ENCODE measurements at places on chromosomes 4 and X.

- DNase-seq, result no peak
Observed at GRCh38 chr4:185343726-185344581, 51.8 kb downstream of the LRP2BP start.

- DNase-seq, result peak; percentile 20
Observed at GRCh38 chrX:16786791-16787735, 797 bp downstream of the TXLNG start.

DNA sequence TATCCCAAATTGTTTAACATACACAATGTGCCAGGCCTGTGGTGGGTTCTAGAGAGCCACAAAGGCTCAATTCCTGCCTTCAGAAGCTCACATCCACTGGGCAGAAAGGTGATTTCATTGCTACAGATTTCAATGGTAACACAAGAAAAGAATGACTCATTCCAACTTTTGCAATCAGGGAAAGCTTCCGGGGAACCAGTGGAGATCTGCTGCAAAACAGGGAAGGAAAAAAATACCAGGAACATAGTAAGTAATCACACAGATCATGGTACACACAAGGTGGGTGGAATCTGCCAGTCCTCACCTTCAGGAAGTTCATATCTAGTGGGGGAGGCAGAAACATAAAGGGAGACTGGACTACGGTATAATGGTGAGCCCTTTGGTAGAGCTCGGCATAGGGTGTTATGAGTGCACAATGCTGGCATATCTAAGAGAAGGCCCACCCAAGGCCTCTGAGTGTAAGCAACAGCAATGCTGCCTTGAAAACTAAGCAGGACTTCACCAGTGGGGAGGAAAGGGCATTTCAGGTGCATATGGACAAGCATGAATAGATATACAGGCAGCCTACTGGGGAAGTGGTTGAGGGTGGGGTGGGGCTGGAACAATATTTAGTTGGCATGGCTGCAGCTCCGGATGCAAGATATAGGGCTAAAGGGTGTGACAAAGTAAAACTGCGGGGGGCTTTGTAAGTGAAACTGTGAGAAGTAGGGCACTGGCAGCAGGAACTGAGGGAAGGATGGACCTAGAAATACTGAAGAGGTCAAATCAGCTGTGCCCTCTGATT, 24.2 kb downstream of the GPRIN3 start:
- DNase-seq, result no peak

GRCh38 chr4:76554630-76555029, 119.6 kb downstream of the SHROOM3 start:
- DNase-seq, result no peak

DNA sequence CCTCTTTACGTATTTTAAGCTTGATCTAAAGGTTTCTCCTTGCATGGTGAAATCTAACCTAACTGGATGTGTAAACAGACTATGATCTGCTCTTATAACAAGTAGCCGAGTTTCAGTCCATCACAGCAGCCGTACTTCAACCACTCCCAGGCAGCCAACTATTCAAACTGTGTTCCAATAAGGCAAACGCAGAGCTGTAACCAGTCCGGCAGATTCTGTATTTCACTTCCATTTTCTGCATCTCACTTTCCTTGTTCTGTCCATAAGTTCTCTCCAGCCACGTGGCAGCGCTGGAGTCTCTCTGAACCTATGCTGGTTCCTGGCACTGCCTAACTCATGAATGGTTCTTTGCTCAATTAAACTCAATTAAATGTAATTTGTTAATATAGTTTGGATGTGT, 132.6 kb downstream of the FHDC1 start:
- DNase-seq, result no peak

DNA sequence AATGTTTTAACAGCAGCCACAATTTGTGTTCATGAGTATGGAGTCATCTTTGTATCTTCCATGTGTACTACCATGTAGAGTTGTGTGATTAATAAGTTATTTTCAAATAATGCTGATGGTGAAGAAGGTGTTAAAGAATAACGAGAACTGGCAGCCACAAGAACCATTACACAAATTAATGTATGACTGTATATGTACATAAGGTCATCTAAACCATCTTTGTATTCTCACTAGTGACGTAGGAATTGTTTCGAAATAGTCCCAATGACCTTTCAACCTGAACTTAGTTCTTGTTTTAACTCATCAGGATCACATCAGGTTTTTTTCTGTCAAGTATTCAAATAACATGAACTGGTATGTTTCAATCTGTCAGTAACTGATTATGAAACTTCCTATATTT, 48.3 kb upstream of the NOCT start:
- DNase-seq, result no peak

- DNase-seq, result no peak
Observed at GRCh38 chr4:36516522-36517095, 235.2 kb downstream of the DTHD1 start.

GRCh38 chr4:183059797-183060196, 39.3 kb upstream of the WWC2 start:
- no peak for DNase-seq

- DNase-seq, result no peak
Observed at GRCh38 chr4:101850698-101851097, 60.2 kb downstream of the BANK1 start.

- no peak for DNase-seq
Observed at GRCh38 chrX:29903360-29903759, 312.0 kb upstream of the MAGEB2 start.

DNA sequence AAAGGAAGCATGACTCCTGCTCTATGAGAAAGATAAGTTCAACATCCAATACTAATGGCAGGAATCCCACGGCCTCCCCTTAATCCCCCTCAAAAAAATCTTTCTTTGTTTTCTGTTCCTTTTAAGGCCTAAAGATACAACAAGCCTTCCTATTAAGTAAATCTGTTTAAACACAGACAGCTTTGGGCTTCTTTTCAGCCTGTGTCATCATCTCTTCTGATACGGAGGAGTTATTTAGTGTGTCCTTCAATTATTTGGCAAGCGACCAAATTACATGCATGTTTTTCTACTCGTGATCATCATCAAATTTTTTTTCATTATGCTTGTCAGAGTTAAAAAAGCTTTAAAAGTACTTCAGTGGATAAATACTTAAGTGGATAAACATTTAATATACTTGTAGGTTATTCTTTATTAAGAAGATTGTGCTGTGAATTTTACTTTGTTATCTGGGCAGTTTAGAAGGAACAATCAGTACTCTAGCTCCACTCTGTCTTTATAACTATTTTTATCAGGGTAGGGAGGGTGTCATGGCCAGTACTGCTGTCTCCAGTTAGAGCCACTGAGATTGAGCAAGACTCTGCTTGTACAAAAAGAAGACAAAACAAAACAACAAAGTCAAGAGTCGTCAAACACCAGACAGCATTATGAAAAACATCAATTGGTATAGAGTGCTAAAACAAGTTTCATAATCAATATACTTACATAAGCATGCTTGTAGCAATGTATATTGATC, 210.7 kb downstream of the PRR32 start:
- no peak for DNase-seq

GRCh38 chr4:110224812-110225211, 26.4 kb upstream of the ELOVL6 start:
- DNase-seq, result no peak

GRCh38 chr4:31538877-31539276, 818.7 kb downstream of the PCDH7 start:
- DNase-seq, result no peak

GRCh38 chrX:153727123-153727931, 2.7 kb downstream of the ABCD1 start:
- DNase-seq, result no peak

- no peak for DNase-seq
Observed at GRCh38 chr4:39480902-39481695, 22.2 kb downstream of the LIAS start.

DNA sequence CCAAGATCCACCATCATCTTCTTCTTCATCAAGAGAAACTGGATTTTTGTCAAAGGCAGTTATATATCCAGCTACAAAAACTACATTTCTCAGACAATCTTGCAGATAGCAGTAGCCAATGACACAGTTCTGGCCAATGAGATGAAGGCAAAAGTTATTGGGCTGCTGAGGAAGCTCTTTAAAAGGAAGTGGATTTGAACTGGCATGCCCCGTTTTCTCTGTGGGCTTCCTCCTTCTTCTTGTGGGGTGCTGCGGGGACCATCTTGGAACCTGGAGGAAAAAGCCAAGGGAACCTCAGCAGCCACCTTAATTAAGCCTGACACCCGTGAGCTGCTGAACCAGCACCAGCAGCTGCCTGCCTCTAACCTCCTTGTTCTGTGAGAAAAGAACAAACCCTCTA, 4.8 kb downstream of the SMIM43 start:
- no peak for DNase-seq

DNA sequence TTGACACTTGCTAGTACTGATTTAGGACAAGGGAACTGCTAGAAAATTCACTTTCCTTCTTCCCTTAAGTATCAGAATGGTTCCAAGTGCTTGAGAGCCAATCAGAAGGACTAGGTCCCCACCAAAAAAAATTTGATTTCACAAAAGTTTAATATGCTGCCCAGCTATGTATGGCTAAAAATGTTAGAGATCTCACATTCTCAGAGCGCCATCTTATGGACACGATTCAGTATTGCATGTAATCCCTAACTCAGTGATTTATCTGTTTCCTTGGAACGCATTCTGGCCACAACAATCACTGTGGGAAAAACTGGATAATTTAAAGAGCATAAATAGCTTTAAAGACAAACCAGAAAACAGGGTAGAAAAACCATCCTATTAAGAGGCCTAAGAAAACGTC, 255.1 kb upstream of the GPC4 start:
- DNase-seq, result no peak

DNA sequence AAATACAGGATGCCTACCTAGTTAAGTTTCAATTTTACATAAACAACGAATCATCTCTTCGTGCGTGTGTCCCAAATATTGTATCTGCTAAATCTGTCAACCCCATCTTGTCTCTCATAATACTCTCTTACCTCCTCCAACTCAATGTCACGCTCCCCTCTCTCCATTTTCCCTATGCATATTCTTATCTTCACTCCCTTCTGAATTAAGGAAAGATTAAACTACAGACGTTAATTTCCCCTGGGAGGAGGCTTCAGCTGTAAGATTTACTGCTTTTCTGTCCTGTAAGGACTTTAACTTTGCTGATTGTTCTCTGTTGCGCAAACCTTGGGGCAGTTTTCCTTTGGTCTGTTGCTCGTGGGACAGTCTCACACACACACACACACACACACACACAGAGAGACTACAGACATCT, 455 bp upstream of the ABCB7 start:
- no peak for DNase-seq

- no peak for DNase-seq
Observed at GRCh38 chr4:102761906-102762305, 1.1 kb upstream of the MANBA start.

- DNase-seq, result no peak
Observed at GRCh38 chr4:107391630-107392028, 328.4 kb downstream of the PAPSS1 start.

DNA sequence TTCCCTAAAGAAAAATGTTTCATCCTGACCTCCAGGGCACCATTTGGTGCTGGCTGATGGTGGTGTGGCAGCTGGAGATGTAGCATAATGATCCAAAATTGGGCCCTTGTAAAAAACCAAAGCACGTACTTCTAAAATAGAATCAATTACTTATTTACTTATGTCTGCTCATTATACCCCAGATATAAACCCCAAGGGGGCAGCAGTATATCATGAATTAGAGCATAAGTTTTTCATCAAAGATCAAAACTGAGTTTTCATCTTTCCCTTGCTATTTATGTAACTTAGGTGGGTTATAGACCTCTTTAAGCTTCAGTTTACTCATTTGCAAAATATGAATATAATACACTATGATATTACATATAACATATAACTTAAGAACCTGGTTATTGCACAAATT, 241.1 kb downstream of the TACR3 start:
- no peak for DNase-seq

DNA sequence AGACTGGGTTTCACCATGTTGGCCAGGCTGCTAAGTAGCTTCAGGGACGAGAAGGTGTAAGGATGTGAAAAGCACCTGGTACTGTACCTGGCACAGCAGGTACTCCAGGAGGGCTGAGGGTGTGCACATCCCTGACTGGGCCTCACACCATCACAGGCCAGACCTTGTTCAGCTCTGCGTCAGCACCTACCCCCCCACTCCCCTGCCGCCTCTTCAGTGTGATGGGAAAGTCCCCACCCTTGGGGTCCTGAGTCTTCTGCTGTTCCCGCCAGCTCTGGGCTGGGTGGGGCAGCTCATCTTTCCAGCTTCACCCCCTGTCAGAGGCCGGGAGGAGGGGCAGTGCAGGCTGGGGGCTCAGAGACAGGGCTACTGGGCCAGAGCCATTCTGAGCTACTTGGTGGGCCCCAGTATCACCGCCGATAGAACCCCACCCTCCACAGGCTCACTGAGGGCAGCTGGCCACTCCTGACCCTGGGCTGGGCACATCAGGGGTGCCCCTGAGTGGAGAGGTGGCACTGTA, 6.7 kb upstream of the SH3BP2 start:
- DNase-seq, result peak; percentile 58

DNA sequence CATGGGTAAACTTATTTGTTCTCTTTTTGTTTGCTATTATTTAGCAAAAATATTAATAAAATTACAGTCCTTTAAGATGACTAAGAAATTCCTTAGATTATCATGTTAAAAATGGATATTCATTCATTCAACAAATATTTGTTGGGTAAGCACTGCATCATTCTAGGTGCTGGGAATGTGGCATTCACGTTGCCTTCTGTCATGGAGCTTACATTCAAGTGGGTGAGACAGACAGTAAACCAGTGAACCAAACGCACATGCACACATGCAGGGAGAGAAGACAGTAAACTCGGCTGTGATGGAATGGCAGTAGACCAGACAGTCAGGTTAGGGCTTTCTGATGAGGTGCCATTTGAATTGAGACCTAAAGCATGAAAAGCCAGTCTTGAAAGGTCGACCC, 91.8 kb downstream of the STOX2 start:
- DNase-seq, result no peak

DNA sequence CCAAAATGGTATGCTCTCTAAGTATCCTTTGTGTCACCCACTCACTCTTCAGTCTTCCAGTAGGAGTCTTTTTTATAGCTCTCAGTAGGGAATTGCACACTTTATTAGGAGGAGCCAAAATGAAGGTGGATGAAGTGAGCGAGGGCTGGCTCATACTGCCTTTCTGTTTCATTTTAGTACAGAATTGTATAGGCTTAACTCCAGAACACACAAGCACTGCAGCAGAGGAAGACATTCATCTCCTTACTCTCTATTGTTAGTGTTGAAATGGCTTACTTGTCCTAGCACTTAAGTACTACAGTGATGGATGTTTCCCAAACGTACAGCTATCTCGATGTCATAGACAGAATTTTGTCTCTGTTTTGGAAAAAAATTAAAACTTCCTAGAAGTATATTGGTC, 327.3 kb upstream of the ATOH1 start:
- no peak for DNase-seq

GRCh38 chrX:39854772-39855747, 242.7 kb downstream of the BCOR start:
- DNase-seq, result peak; percentile 58
